ENCODE measurements at places on chromosomes 6 and 20.

DNA sequence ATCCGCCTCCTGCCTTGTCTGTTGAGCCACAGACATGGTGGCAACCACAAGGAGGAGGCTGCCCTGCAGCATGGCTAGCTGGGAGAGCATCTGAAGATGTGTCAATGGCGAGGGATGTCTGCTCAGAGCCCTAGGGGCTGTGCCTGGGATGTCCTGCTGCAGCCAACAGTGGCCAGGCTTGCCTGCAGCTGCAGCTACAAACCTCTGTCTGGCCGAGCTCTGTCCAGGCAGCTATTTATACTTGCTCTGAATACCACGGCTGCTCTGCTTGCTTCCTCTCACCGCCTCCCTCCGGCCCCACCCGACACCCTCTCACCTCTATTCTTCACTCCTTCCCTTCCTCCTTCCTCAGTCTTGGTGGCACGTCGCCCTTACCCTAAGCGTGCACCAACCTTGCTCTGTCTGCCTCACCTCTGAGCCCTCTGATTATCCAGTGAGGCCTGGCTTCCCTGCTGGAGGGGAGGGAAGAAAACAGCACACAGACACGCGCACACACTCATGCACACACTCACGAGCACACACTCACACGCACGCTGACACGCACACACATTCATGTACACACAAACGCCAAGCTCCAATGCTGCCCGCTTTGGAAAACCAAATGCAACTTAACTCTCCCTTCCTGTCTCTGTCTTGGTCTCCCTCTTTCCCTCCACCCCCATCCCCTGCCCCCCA, at the start of gene ANGPT4:
Gene ANGPT4 (minus strand): TSS at position 210 of the 675 bp plus-strand sequence. CDS start 120 bp downstream, at position 90.
- DNase-seq: no peak

GRCh38 chr20:20521736-20522135, 153.8 kb downstream of the INSM1 start:
- no peak for DNase-seq

- DNase-seq: peak; percentile 97
Observed at GRCh38 chr6:26195376-26195923, 108.2 kb downstream of the HFE start.

DNA sequence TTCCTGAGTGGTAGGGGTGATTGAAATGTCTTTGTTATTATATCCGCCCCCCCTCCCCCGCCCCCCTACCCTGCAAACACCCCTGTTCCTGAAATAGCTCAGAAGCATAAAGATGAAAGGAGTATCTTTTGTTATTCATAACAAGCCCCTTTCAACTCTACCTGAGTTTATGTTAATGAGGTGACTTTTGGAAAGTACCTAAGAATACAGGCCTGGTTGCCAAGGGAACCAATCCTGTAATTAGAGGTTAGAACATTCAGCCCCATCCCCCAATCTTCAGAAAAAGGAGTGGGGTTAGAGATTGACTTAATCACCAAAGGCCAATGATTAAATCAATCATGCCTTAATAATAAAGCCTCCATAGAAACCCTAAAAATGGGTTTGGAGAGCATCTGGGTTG, 979.2 kb upstream of the GJE1 start:
- DNase-seq: no peak

GRCh38 chr6:109322825-109323224, 59.4 kb downstream of the CD164 start:
- no peak for DNase-seq

DNA sequence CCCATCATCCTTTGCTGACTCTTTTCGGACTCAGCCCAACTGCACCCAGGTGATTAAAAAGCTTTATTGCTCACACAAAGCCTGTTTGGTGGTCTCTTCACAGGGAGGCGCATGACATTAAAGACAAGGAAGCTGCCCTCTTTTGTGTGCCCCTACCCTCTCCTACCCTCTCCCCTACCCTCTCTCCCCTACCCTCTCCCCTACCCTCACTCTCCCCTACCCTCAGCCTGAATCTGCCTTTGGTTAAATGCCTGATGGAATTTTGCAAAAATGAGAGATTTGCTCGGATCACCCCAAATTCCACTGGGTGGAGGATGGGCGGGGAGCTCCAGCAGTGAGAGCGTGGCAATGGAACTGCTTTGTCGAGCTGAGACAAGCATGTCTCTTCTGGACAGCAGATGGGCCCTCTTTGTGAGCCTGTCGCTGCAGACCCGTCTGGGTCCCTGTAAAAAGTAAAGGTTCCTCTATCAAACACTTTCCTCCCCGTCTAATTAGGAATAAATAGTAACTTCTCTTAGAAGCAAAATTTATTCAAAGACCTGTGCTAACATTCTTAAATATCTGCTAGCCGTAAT, 76.4 kb upstream of the MLN start:
- DNase-seq: no peak

DNA sequence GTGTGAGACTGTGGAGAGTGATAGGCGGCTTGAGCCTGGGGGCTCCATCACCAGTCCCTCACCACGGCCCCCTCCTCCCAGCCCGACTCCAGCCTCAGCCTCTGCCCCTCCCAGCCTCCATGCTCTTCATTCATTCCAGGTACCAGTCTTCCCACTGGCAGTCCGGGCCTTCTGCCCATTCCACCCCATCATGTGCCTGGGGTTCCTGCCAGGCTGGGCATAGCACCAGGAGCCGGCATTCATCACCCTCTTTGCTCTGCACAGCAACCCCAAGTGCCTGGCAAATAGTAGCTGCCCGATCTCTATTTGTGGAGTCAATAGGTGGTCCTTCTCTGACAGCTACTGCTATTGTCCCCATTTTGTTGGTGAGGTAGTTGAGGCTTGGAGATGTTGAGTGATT, 39.6 kb upstream of the GTSF1L start:
- DNase-seq: peak; percentile 74

- DNase-seq: no peak
Observed at GRCh38 chr6:160795721-160796120, 93.7 kb downstream of the PLG start.

DNA sequence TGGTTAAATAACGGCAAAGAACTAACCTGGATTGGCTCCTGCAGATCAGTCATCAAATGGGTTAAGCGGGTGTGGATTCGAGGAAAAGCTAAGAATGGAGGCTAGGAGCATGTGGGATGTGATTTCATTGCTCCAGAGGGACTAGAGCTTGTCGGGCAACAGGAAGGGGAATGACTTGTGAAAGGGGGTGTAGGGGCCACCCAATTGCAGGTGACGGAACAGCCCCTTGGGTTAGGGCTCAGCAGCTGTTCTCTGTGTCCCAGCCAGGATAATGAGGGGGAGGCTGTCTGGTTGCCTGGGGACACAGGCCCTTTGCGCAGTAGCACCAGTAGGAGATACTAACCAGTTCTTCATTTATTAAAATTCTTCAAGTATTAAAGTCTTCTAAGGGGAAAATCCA, 25.0 kb upstream of the MRPS18A start:
- DNase-seq: no peak

DNA sequence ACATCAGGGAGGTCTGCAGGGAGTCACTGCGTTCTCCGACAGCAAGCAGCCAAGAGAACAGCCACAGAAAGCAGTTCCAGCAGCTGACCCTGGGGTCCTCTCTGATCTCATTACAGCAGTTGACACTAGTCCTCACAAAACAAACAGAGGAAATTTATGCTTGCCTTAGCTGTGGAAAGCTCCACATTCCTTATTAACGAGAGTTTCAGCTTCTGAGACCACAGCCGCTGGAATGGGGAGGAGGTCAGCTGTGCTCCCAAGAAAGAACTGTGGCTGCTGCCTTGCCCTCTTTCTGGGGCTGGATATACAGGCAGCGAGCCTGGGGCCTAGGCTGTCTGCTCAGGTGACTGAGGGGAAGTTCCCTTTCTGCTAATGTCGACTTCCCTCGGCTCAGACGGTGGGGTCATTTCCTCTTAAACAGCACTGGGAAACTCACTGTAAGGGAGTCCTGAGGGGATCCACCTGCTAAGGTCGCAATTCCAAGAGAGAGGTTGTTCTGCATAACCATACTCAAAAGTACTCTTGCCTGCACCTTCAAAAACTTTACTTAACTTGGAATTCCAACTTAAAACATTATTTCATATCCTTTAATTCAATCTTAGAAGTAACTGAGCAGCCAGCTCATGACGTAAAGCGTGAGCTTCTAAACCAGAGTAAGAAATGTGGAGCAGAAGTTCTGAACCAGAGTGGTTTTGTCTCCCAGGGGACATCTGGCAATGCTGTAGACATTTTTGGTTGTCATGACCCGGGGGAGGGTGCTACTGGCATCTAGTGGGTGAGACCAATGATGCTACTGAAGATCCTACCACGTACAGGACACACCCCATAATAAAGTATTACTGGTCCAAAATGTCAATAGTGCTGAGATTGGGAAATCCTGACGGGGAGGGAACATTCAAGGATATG, 80.3 kb downstream of the BACH2 start:
- DNase-seq: no peak

GRCh38 chr6:138155443-138155842, 6.3 kb upstream of the ARFGEF3 start:
- no peak for DNase-seq

DNA sequence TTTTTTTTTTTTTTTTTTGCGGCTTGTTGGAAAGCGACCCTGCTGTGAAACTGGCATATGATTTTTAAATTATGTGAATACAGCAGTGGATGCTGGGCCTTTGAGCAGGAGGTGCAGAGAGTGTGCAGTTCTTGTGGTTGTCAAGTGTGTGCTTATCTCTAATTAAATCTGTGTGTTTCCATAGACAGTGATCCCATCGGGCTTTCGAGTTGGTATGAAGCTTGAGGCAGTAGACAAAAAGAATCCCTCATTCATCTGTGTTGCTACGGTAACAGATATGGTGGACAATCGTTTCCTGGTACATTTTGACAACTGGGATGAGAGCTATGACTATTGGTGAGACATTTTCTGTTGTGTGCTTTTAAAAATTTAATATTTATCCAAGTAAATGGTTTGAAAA, 52.4 kb downstream of the L3MBTL3 start:
- no peak for DNase-seq

DNA sequence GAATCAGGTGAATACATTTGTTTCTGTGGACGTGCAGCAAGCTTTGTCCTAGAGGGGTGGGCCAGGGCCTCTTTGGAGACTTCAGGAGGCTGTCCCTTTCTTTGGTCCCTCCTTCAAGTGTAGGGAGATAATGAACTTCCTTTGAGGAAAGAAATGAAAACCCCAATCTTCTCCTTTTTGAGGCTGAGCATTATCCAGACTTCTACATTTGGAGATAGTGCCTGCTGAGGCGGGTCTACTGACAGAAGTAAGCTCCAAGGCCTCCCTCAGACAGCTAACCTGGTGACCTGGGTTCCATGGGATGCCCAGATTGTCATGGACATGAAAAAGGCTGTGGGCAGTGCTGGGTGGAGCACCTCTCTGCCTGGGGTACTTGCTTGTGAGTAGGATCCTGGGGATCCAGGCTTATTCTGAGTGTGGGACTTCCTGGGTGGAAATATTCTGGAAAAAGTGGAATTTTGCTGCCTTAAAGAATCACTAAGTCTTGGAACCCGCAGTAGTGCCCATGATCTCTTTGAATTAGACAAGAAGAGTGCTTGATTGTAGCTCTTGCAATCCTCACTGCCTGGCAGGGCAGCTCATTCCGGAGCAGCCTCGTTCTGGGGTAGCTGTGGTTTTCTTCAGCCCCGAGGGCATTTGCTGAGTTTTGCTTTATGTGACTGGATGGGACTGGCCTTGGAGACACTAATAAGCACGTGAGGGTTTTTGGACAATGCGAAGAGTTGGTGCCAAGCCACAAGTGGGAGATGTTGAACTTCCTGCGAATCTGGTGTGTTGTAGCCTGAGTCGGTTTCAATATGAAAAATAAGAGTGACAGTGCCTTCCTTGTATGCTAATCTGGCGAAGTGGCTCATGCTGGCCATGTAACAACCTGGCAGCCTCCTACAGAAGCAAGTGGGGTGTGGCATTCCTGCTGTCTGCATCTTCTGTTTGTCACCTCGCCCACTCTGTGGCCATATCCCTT, 28.1 kb downstream of the SNRNP48 start:
- peak; percentile 73 for DNase-seq

DNA sequence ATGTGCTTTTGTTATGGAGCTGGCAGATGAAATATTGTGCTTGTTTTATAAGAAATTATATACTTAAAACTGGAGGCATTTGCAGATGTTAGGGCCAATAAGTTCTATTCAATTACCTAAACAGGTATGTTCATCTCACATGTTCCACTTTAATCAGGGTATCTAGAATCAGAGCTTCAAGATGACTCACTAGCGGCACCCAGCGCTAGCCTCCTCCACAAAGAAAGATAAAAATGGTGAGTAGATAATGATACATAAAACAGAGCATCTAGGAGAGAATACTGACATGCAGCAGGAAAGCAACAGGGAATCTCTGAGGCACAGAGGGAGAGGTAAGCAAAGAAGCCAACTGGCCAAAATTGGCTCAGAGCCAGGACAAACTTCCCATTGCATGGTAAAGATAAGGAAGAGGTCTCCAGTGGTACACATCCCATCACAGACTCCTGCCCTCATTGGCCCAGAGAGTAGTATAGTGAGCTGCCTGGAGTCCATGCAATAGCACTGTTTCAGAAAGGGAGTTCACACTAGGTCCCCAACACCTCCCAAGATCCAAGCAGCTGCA, 200.7 kb upstream of the SPTLC3 start:
- DNase-seq: no peak

DNA sequence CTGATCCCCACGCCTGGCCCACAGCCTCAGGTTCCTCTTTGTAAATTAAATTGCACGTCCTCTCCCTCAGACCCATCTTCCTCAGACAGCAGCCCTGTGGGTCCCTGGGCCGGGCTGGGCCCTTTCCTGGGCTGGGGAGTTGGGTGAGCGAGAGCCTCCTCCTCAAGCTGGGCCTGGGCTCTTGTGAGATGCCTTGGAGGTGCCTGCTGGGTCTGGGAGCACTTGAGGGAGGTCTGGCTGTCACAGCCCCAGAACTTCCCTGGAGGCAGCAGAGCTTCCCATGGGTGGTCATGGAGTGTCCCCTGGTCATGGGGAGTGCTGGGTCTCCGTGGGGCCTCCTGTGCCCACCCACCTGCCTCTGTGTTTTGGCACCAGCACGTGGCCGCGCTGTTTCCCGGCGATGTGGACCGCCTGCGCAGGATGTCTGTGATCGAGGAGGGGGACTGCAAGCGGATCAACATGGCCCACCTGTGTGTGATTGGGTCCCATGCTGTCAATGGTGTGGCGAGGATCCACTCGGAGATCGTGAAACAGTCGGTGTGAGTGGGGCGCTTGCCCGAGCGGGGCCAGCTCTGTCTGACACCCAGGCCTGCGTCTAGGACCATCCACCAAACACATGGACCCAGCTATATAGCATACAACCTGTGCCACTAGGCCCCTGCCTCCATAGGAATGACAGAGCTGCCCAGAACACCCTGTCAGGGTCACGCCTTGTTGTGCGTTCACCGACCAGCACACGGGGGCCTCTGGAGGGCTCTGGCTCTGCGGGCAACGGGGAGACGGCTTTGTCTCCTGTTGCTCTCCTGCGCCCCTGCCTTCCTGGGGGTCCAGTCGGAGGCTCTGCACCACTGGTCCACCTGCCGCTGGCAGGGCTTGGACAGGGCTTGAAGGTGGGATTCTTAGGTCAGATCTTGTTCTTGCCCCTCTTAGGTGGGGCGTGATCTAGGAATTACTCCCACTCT, 33.0 kb downstream of the PYGB start:
- peak; percentile 63 for DNase-seq

- DNase-seq: no peak
Observed at GRCh38 chr6:159760602-159761057, 1.2 kb upstream of the ACAT2 start.

GRCh38 chr6:100177956-100178355, 183.9 kb upstream of the MCHR2 start:
- no peak for DNase-seq

- no peak for DNase-seq
Observed at GRCh38 chr6:27883136-27883535, 29.1 kb downstream of the OR2B2 start.

GRCh38 chr6:5247201-5247600, 13.5 kb downstream of the LYRM4 start:
- DNase-seq: no peak

Measured in Right ventricle myocardium inferior (tissue), 1 donor.